ENCODE measurements at places on chromosomes 1 and 21.

- no peak for DNase-seq
Measured at GRCh38 chr1:239868058-239868832, 223.4 kb upstream of the FMN2 start.

GRCh38 chr1:180950321-180950720, 37.6 kb downstream of the KIAA1614 start:
- no peak for DNase-seq

GRCh38 chr1:101905283-101905835, 91.4 kb downstream of the OLFM3 start:
- no peak for DNase-seq

- no peak for DNase-seq
Measured at GRCh38 chr1:91619881-91620280, 119.2 kb downstream of the CDC7 start.

DNA sequence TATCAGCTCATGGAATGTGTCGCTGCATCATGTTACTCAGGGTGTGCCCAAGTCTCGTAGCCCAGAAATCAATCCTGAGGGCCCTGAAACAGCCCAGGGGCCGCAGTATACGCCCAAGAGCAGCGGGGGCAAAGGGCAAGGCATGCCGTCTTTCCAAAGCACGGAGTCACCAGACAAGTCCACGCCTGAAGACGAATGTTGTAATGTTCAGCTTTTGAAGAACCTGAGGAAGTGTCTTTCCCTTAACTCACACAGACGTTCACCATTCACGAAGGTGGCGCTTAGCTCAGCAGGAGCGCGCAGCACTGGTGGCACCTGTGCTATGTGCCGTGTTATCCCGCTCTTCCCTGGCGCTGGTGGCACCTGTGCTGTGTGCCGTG, 18.8 kb upstream of the PWP2 start:
- no peak for DNase-seq

DNA sequence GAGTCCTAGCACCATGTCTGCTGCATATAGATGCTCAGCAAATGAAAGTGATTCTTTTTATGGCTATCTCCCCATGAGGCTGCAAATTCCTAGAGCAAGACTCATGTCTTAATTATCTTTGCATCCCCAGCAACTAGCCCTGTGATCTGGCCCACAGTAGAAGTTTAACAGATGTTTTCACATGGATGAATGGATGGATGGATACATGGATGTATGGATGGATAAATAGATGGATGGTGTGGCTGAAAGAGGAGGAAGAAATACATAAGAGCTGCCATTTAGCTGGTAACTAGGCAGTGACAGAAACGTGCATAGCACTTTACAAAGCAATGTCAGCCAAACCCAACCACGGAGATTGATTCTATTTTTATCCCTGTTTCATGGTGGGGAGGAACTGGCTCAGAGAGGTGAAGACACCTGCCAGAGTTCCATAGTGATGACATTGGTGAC, 32.7 kb upstream of the ZBTB40 start:
- no peak for DNase-seq

DNA sequence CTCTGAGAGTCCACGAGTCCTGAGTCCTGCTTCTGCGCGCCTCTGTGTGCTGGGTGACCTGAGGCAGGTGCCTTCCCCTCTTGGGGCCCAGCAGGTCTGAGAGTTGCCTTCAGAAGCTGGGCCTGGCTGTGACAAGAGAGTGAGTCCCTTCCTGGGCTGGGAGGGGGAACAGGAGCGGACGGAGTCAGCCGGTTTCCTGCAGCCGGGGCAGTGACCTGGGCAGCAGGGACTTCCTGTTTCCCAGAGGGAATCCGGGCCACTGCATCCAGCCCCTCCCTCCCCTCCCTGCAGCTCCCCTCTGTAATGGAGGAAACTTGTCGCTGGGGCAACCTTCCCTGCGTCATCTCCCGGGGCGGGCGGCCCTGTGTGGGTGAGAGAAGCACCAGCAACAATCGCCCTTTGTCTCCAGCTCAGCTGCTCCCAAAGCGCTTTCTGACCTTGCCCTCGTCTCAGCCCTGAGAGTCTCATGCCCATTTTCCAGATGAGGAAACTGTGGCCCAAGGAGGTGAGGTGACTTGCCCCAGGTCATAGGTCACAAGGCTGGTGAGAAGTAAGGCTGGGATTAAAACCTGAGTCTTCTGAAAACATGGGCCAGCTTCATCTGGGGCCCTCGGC, 61.1 kb downstream of the SDC3 start:
- DNase-seq, result no peak

GRCh38 chr1:207987164-207987563, 76.2 kb upstream of the CD34 start:
- no peak for DNase-seq

DNA sequence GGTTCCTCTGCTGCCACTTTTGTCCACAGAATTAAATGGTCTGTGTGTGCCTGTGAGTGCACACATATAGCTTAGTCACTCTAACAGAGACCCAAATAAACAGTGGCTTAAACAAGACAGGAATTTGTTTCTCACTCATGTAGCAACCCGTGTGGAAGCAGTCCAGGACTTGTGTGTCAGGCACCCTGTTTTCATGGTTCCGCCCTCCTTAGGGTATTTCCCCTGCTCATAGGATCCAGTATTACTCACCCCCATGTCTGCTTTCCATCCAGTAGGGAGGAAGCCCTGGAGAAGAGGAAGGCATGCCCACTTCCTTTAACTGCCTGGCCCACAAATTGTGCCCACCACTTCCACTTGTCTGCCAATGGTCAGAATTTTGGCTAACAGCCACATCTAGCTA, 41.3 kb upstream of the TACSTD2 start:
- no peak for DNase-seq

DNA sequence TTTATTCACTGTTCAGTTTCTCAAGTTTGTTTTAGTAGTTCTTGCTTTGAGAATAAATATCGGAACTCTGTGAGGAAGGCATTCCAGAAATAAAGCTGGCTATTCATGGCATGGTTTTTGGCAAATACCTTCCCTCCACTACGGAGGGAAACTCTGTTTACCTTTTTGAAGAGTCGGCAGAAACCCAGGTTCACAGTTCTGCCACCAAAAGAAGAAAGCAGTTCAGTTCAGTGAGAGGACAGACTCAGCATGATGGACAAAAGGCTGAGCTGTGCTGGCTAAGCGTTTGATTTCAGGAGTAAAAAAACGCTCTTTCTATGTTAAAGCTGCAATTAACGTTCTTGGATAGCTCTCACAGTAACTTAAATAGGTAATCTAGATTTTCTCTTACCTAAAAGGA, 42.4 kb downstream of the CNN3 start:
- DNase-seq, result no peak

DNA sequence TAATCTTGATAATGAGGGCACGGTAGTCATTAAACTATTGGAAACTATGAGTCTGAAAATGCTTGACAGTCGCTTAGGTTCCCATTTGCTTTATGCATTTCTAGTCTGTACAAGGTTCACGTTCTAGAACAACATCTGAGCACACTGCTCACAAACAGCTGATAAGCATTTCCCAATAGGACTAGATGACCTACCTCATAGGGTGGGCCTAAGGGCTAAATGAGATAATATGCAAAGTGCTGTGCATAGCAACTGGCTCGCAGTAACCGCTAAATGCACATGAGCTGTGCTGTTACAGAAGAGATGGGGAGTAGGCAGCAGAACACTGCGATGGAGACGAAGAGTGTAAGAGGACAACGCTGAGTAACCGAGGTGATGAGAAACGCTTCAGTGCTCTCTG, 628.0 kb downstream of the SMYD3 start:
- DNase-seq, result no peak

DNA sequence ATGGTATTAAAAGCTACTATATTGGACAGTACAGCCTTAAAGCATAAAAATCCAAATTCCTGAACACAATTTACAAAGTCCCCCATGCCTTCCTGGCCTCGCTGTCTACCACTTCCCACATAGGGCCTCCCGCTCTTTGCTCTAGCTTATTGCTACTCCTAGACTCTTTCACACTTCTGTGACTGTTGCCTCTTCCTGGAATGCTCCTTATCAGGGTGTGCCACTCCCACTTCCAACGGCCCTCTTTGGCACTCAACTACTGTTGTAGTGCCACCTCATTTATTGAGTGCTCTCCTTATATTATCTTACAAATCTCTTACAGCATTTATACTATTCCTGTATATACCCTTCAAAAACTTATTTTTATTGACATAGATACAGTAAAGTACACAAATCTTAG, 4.8 kb downstream of the SARS1 start:
- DNase-seq, result no peak
